Progenitor cell of endocrine pancreas (in vitro differentiated cells): ENCODE measurements at places on chromosomes 11 and 22. TPM values are rescaled to one million over a fixed set of nuclear protein-coding genes. Genes with fewer than 3 reads are reported as not detected.

GALR3 gene
- total RNA-seq, result 0.41 and 0.87 TPM in 2 replicates

L3MBTL2 gene
- total RNA-seq, result 28.8 and 30.3 TPM in 2 replicates

IGF2 gene
- total RNA-seq, result 4,678 and 5,100 TPM in 2 replicates

DNA sequence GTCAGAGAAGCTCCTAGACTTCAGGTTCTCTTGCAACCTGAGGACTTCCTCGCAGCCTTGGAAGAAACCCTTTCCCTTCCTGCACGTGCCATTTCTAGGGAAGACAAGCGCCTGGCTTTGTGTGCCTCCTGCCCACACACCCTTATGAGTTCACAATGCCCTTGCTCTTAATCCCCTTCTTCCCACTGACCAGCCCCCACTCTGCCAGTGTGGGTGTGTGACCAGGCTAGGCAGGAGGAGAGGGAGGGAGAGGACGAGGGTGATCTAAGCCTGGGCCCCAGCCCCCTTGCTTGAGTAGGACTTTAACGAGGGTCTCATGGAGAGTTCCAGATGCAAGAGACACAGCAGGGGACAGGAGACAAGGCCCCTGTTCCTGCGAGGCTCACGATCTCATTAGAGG is 30.2 kb downstream of the TP53I11 start:
- no peak overlapping the region for H3K4me3 ChIP-seq
- H3K27ac ChIP-seq, result no peak overlapping the region
- H3K4me1 ChIP-seq, result no peaks in the 10 kb centered on the region
- no peaks in the 10 kb centered on the region for H3K36me3 ChIP-seq
- H3K27me3 ChIP-seq, result no peaks in the 10 kb centered on the region

GSTP1 gene
- 978 and 982 TPM in 2 replicates for total RNA-seq

SLC36A4 gene
- 36.4 and 38.5 TPM in 2 replicates for total RNA-seq

DNA sequence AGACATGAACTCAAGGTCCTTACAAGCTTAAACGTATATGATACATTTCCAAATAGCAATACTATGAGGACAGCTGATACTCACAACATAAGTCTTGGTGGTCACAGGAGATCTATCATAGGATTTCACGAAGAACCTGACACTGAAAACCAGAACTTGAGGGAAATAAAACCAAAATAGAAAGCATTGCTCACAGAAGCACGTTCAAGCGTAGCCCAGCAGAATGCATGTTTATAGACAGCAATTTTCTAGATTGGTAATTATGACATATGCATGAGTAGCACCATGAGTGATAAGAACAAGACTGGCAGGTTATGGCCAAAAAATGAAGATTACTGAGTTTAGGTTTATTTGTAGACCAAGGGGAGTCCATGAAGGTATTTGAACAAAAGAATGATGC is 243.5 kb downstream of the ETS1 start:
- no peak overlapping the region for H3K4me3 ChIP-seq
- H3K27ac ChIP-seq, result no peak overlapping the region
- peaks cover 4% of the 10 kb centered on the region for H3K4me1 ChIP-seq
- DNase-seq, result no peak
- no peaks in the 10 kb centered on the region for H3K36me3 ChIP-seq
- peaks cover 7% of the 10 kb centered on the region for H3K27me3 ChIP-seq

GRCh38 chr11:15969281-15969680 is 387.1 kb downstream of the SOX6 start:
- H3K4me3 ChIP-seq, result no peak overlapping the region
- peak overlapping the region; percentile 91 for H3K27ac ChIP-seq
- H3K4me1 ChIP-seq, result peaks cover 46% of the 10 kb centered on the region

GRCh38 chr22:49181431-49181830 is 646.2 kb downstream of the BRD1 start:
- H3K4me1 ChIP-seq, result peaks cover 4% of the 10 kb centered on the region
- H3K27ac ChIP-seq, result no peak overlapping the region
- DNase-seq, result no peak
- H3K4me3 ChIP-seq, result no peak overlapping the region

TSPAN4 gene
- total RNA-seq, result 24.9 and 27.7 TPM in 2 replicates

MDK gene
- 1,921 and 2,040 TPM in 2 replicates for total RNA-seq

- H3K36me3 ChIP-seq, result no peaks in the 10 kb centered on the region
- H3K4me1 ChIP-seq, result no peaks in the 10 kb centered on the region
- H3K27ac ChIP-seq, result no peak overlapping the region
- no peak for DNase-seq
Observed at GRCh38 chr11:69734367-69734766, 30.5 kb upstream of the FGF19 start.

DNA sequence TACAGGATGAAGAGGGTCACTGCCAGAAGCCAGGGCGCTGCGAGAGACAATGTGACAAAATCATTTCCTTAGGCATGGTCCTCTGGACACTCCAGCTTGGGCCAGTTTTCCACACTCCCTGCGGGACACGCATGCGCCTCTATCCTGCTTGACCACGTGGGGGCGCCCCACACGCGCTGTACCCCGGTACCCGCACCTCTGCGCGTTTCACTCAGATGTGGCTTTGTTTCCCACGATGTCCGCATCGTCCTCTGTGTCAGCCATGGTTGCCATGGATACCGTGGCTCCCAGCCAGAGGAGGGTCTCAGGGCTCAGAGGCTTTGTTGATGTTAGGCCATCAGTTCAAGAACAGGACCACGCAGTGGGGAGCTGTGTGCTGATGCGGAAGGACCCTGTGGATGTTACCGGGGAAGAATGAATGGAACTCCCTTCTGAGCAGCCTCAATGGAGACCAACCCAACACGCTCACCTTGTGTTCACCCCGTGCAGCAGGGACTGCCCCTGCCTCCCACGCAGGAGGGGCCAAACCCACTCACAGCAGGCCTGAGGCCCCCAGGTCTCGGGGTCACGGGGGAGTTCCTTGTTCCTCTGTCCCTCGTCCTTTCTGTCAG is 101.1 kb upstream of the SLC22A12 start:
- no peak overlapping the region for H3K4me3 ChIP-seq
- H3K4me1 ChIP-seq, result no peaks in the 10 kb centered on the region
- no peak overlapping the region for H3K27ac ChIP-seq
- peaks cover 65% of the 10 kb centered on the region for H3K27me3 ChIP-seq
- no peaks in the 10 kb centered on the region for H3K36me3 ChIP-seq

DNA sequence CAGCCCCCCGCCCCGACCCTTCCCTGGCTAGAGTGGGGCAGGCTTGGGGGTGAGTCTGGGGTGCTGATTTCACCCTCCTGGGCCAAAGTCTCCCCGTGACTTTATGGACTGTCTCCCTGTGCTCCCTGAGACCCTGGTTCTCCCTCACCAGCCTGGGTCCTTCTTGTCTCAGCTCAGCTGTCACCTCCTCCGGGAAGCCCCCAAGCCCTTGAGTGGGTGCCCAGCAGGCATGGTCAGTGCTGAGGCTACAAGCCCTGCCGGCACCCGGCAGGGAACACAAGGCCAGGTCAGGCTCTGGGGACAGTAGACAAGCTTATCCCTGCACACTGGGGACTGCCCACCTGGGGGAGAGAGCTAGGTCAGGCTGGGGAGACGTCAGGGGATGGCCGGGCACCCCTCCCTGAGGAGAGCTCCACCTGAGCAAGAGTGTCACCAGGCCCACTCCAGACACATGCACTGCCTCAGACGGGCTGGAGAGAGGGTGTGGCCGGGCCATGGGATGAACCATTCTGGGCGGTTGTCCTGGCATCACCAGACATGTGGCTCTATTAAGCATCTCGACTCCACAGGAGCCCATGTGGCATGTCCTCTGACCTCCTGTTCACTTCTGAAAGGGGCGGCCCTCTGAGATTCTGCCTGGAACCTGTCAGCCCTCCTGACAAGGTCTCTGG is 22.6 kb upstream of the RTN4R start:
- no peaks in the 10 kb centered on the region for H3K36me3 ChIP-seq
- DNase-seq, result no peak
- peaks cover 2% of the 10 kb centered on the region for H3K4me1 ChIP-seq
- no peak overlapping the region for H3K4me3 ChIP-seq
- H3K27ac ChIP-seq, result no peak overlapping the region
- peaks cover 30% of the 10 kb centered on the region for H3K27me3 ChIP-seq

- H3K4me1 ChIP-seq, result peaks cover 37% of the 10 kb centered on the region
- no peak overlapping the region for H3K4me3 ChIP-seq
- H3K27ac ChIP-seq, result no peak overlapping the region
- no peaks in the 10 kb centered on the region for H3K36me3 ChIP-seq
- DNase-seq, result no peak
Observed at GRCh38 chr11:34305193-34305592, 52.6 kb downstream of the ABTB2 start.

GALNT18 gene
- total RNA-seq, result 2.1 TPM in 2 replicates

TMEM191C gene
- 4.1 and 5.1 TPM in 2 replicates for total RNA-seq

TRIM66 gene
- 9.2 and 9.4 TPM in 2 replicates for total RNA-seq

DNA sequence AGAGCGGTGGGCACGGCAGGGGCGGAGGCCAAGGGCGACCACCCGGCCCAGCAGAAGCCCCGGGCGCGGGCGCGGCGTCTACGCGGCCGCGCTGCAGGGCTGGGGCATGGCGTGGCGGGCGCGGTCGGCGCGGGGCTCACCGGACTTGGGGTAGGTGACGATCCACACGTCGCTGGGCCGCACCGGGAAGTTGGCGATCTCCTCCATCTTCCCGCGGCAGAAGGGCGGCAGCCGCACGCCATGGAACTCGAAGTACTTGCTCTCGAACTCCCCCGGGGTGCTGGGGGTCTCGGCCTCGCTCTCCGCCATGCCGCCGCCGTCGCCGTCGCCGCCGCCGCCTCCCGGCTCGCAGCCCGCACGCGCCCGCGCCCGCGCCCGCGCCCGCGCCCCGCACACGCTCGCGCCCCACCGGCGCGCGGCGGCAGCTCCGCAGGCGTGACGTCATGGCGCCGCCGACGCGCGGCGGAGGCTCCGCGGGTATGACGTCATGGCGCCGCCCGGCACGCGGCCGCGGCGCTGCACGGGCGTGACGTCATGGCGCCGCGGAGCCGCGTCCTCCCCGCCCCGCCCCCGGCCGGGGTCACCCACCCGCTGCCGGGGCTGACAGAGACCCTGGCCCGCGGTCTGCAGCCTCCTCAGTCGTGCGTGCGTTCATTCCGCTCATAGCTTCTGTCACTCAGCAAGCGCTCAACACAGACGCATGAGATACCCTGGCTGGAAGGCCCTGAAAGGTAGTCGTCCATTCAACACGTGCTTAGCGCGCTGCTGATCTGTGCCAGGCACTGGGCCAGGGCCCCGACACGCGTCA is at the start of gene SULT4A1:
Gene SULT4A1, minus strand, starts transcription at position 440 of the 808 bp plus-strand sequence. Its CDS starts 131 bp downstream, at position 309.
- H3K4me3 ChIP-seq, result peak within 1 kb of the TSS; percentile 74
- H3K27ac ChIP-seq, result peak within 1 kb of the TSS; percentile 87
- H3K36me3 ChIP-seq, result no peaks in the 10 kb centered on the region
- H3K27me3 ChIP-seq, result peaks cover 43% of the 10 kb centered on the region

DNA sequence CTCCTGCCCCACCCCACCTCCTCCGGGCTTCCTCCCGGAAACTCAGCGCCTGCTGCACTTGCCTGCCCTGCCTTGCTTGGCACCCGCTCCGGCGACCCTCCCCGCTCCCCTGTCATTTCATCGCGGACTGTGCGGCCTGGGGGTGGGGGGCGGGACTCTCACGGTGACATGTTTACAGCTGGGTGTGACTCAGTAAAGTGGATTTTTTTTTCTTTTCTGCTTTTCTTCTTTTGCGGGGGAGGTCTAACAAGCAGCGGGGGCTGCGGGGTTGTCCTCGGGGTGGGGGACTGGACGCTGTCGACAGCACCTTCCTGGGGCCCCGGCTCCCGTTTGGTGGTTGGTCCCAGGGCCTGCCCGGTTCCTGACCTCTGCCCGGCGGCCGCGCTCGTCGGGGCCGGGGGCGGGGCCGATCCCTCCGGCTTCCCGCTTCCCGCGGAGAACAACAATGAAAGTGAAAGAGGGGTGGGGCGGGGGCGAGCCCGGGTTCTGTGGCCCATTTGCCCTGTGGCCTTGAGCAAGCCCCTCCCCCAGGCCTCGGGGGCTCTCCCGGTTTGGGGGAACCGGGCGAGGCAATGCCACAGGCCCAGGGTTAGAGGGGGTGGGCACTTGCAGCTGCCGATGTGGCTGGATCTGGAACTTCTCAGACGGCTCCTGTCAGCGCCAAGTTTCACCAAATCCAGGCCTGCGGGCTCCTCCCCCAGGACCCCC is 975 bp upstream of the MDK start:
- H3K27me3 ChIP-seq, result no peaks in the 10 kb centered on the region
- peaks cover 11% of the 10 kb centered on the region for H3K36me3 ChIP-seq
- peaks cover 12% of the 10 kb centered on the region for H3K4me1 ChIP-seq

- H3K36me3 ChIP-seq, result peaks cover 11% of the 10 kb centered on the region
- H3K4me3 ChIP-seq, result no peak overlapping the region
- peaks cover 9% of the 10 kb centered on the region for H3K4me1 ChIP-seq
- H3K27ac ChIP-seq, result no peak overlapping the region
- no peaks in the 10 kb centered on the region for H3K27me3 ChIP-seq
- no peak for DNase-seq
Observed at GRCh38 chr11:74020539-74020938, 11.7 kb upstream of the UCP3 start.

DNA sequence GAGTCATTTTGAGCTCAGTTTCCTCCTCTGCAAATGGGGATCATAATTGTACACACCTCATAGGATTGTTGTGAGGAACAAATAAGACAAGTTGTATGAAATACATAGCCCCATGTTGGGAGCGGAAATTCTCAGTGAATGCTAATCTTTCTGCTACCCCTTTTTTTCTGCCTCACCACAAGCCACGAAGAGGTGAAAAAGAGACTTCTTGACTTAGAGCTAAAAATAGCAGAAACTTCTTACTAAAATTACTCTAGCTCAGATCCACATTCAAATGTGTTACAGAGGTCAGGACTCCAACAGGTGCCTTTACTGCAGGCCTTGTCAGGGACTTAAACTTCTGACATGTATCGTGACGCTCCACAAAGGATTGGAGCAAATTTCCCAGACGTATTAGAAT is 128.5 kb downstream of the MIAT start:
- peaks cover 2% of the 10 kb centered on the region for H3K36me3 ChIP-seq
- no peak overlapping the region for H3K27ac ChIP-seq
- peaks cover 14% of the 10 kb centered on the region for H3K4me1 ChIP-seq
- peaks cover 25% of the 10 kb centered on the region for H3K27me3 ChIP-seq
- no peak for DNase-seq

- peak overlapping the region; percentile 33 for H3K4me3 ChIP-seq
- H3K36me3 ChIP-seq, result no peaks in the 10 kb centered on the region
- H3K27me3 ChIP-seq, result no peaks in the 10 kb centered on the region
Observed at GRCh38 chr11:114049050-114049449, 10.5 kb upstream of the ZBTB16 start.

DNA sequence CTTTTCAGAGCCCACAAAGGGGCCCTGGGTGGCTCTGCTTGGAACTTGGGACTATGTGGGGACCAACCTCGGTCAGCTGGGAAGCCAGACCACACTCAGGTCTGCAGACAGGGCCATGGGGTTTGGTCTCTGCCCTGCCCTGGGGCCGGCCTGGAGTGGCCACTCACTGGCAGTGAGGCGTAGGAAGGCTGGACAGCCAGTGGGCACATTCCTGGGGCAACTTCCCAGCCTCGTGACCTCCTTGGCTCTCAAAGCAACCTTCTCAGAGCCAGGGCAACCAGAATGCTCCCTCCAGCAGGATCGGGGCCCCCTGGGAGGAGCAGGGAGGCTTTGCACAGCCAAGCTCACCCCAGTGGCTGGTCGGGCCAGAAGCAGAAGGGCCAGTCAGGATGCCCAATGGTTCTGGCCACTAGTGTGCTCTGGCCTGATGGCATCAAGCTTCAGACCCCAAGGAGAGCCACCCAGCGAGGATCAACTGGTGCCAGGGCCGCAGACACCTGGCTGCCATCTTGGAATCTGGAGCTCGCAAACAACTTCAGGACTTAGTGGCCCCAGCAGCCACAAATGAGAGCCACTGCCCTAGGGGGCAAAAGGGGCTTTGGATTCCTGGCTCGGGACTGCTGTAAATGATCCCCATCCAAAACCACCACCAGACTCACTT is 87.1 kb downstream of the MYEOV start:
- H3K36me3 ChIP-seq, result no peaks in the 10 kb centered on the region
- peaks cover 5% of the 10 kb centered on the region for H3K27me3 ChIP-seq
- DNase-seq, result no peak
- no peaks in the 10 kb centered on the region for H3K4me1 ChIP-seq
- H3K4me3 ChIP-seq, result no peak overlapping the region

TREH gene
- not detected in 2 replicates for total RNA-seq
